ENCODE measurements at places on chromosomes 1 and 21.

GRCh38 chr1:27322569-27323240, 742 bp downstream of the TMEM222 start:
- no peak for DNase-seq

DNA sequence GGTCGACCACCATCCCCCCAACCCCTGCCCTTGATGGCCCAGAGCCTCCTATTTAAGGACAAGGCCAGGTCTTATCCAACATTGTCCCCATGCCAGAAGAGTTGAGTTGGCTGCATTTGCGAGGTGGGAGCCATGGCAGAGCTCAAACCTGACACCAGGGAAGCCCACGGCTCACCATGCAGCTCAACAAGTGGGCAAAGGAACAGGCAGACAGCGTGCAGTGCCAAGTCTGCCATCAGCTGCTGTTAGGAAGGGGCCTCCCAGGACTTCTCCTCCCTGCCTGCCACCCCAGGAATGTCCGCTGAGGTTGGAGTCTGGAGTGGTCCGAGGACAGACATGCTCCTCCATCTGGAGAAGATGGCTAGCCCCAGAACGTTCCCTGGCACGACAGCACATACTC, 19.9 kb downstream of the SLC45A3 start:
- DNase-seq, result no peak

DNA sequence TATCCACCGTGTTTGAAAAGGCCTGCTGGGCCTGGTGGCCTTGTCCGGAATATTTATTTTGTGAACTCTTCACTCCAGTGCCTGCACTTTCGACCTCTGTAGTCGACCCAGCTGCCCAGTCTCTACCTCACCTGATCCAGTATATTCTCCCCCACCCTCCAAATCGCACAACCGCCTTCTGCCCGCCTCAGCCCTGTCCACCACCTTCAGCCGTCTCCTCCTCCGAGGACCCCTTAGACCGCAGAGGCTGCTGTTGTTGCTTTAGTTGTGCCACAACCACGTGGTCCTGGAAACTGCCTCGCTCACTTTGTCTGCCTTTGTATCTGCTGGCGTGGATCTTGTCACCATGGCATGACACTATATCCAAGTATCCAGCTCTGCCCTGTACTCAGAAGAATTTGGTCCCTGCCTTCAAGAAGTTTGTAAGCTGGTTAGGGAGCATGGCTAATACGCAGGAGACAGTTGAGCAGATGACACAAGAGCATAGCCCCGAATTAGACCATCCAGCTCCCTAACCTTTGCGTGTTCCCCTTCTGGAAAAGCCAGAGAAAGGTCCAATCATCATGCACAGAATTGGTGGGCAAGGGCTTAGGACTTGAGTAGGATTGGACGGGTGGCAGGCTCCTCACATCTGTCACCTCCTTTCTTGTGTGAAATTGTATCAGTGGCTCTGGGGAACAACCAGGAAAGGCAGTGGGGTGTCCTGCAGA, 1.5 kb downstream of the PHGDH start:
- DNase-seq, result no peak

DNA sequence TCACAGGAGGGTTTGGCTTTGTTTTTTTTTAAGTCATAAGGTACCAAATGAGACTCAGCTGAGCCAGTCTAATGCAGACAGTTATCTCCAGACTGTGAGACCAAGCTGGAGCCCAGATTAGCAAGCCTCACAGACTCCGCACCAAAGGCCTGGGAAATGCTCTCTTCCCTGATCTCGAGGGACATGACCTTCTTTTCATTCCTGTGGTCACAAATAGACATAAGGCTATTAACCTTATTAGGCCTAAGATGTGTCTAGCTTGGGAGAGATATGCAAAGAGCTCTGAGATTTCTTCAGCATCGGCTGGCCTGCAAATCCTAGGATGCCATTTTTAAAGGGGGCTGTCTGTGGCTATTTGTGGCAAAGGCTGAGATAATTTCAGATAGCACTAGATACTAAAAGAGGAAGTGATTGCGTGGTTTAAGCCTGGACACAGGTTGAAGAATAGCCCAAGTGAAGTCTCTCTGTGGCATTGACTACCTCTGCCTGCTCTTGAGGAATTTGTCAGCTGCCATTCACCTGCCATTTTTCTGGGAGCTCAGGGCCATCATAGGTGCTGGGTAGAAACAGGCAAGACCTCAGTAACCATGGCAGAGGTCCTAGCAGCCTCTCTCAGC, 301.3 kb downstream of the SIPA1L2 start:
- no peak for DNase-seq

DNA sequence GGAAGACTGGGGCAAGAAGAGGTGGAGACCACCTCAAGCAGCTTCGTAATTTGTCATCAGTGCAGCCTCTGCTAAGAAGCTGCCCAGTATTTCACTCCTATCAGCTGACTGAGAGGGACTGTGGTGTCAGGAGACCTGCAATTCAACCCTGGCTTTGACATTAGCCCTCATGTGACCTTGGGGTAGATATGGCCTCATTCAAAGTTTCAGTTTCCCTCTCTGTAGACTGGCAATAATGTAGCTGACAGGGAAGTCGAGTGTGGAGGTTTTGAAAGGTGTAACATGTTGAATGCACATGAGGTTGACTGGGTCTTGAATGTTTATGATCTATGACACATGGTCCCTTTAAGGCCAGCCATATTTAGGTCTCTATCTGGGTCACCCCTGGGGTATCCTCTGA, 2.2 kb upstream of the SPRR4 start:
- DNase-seq, result no peak

DNA sequence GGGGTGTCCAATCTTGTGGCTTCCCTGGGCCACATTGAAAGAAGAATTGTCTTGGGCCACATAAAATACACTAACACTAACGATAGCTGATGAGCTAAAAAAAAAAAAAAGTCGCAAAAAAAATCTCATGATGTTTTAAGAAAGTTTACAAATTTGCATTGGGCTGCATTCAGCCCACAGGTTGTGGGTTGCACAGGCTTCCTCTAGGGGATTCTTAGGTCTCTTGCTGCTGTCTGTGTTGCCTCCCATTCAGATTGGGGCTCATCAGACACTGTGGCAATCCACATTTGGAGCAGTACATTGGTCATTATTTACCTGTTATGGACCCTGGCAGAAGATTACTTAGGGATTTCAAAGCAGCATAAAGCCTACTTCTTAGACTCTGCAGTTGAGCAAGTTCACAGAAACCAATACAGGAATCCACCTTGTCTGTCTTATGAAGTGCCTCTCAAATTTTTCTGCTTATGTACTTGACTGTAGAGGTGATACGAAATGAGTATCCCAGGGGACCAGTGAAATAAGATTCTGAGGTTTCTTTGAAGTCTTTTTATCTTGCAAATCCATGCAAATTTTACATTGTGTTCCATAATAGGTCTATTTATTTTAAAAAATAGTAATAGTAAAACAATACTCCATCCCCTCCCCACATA, 205.5 kb downstream of the RPS6KC1 start:
- no peak for DNase-seq

GRCh38 chr1:20102875-20103274, 16.5 kb downstream of the PLA2G2D start:
- no peak for DNase-seq

GRCh38 chr21:36806103-36806502, 107.2 kb downstream of the SIM2 start:
- no peak for DNase-seq

DNA sequence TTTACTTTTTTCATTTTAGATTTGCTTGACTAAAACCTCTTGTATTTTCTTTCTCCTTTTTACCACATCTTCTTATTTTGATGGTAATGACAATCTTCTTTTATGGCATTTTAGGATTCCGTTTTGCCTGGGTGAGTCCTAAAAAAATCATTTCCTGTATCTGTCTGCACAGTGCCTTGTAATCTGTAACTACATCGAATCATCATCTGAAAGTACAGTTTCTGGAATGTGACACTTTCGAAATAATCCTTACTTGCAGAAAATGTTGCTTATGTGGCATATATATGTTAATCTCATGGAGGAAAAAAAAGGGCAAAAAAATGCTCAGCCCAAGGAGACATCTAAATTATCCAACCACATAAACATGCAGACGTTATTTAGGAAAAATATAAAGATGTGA, 29.0 kb downstream of the GREM2 start:
- DNase-seq, result no peak

DNA sequence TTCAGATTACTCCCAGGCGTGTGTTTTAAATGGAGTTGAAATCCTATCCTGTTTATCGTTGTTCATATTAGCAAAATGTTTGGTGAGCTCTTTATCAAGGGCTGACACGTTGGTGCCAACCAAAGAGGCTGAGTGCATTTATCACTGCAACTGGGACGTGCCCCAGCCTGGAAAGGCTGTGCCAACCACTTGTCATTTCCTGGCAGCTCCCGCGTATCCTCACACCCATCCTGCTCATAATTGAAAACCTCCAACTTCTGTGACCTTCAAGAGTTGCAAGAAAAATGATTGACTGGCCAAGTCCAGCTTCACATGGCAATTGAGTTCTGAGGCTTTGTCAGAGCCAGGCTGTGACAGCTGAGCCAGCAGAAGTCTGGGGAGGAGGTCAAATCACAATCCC, 43.7 kb upstream of the KCNA3 start:
- no peak for DNase-seq

- DNase-seq, result no peak
Observed at GRCh38 chr21:35203093-35203977, 154.2 kb upstream of the RUNX1 start.
